ENCODE measurements at places on chromosomes 6 and 20.

DNA sequence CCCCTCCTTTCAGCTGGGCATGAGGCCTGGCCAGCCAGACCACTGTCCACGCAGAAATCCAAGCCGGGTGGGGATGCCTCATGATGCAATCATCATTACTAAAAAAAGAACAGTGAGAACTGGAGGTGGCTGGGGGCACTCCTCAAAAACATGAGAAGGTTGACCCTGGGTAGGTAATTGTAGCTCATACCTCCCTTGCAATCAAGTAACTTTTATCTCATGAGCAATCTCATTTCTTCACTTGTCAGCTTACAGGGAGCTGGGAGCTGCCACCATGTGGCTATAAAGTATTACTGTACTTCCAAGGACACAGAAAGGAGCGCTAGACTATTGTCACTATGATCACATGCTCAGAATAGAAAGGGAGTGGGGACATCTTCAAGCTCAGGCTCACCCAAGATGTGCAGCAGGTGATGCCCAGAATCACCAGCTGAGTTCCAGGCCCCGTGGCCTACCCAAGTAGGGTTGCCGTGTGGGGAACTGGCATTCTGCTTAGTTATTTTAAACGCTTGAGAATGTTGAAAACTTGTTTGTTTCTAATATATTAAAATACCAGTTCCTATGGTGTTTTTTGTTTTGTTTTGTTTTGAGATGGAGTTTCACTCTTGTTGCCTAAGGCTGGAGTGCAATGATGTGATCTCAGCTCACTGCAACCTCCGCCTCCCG is 3.0 kb upstream of the CDH26 start:
- DNase-seq = no peak

- DNase-seq = no peak
Measured at GRCh38 chr6:148874698-148875293, 128.0 kb downstream of the UST start.

DNA sequence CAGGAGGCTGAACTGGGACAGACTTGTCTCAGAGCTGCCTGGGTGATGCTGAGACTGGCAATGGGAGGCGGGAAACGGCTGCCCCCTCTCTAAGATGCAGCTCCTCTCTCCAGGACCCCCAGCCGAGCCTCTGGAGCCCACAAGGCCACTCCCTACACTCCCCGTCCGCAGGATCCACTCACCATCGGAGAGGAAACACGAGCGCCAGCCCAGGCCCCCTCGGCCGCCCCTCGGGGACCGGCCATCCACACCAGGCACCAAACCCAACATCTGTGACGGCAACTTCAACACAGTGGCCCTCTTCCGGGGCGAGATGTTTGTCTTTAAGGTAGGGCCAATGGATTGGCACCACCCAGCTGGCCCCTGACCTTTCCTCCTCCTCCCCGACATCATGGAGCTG is 10.8 kb downstream of the MMP24OS start:
- no peak for DNase-seq

GRCh38 chr20:59253325-59253724 is 47.1 kb upstream of the EDN3 start:
- no peak for DNase-seq

DNA sequence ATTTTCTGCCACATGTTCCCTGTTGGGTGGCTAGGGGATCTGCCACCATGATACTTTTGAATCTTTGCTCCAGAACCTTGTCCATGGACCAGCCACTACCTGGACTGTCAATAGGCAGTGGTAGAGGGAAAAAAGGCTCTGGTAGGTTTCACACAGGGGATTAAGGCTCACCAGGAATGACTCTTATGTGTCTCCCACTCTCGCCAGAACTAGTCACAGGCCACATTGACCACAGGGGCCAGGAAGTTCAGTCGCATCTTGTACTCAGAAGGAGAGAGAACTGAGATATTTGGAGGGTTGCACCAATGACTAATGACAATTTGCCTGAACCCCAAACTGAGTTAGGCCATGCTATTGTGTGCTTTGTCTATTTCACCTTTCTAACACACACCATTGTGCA is 23.6 kb upstream of the APCDD1L start:
- no peak for DNase-seq

- no peak for DNase-seq
Measured at GRCh38 chr20:16606468-16607070, 33.3 kb upstream of the KIF16B start.

DNA sequence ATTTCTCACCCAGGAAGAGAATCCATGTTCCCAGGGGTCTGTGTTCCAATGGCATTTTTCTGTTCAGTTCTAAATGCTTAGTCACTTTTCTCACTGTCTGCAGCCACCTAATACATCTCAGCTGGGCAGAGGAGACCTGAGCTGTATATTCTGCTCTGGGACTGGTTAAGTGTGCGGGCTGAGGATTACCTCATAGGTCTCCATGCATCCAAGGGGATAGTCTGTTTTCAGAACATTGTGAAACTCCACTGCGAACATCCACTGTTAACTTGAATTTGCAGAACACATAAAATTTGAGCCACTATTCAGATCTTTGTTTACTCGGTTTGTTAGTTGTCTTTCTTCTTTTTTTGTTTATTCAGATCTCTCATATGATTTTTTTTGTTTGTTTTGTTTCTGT is 947.1 kb downstream of the TFAP2A start:
- DNase-seq = no peak

DNA sequence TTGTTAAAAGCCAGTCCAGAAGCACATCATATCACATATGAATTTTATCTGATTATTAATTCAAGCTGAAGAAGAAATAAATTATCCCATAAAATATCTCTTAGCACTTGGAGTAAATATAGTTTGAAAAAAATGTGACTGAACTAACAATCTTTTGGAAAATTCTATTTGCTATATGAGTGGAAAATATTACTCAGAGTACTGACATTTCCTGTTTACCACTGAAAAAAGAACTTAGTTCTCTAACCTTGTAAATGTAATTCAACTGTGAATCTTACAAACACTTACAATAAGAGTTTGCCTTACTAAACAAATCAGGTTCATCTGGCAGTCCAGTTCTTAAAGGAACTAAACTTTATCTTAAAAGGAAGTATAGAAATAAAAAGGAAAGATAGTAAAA is 44.2 kb downstream of the MOXD1 start:
- DNase-seq = no peak

DNA sequence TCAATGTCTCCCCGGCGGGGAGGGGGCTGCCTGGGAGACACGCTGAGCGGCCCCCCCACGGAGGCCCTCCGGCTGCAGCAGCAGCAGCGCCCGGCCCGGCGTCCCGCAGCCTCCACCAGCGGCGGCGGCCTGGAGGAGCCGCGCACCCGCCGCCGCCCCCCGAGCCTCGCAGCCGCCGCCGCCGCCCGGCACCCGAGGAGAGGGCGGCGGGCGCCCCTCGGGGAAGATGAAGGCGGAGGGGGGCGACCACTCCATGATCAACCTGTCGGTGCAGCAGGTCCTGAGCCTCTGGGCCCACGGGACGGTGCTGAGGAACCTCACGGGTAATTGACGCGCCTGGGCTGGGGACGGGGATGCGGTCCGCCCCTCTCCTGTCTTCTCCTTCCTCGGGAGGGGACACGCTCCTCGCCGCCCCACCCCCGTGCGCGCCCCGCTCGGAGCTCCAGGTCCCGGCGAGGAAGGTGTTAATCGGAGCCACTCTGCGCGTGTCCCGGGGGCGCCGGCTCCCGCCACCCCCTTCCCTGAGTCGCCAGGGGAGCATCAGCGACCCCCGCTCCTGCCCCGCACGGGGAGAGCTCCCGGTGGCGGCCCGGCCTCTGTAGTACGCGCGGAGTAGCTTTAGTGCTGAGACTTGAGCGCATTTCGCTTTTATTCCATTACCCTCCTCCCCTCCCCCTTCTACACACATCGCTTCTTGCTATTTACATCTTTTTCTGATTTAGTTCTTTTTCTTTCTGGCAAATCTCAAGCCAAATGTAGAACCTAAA is 686 bp downstream of the TMEM170B start:
- DNase-seq = peak; percentile 29

- no peak for DNase-seq
Measured at GRCh38 chr6:56406276-56407269, 159.2 kb upstream of the COL21A1 start.

DNA sequence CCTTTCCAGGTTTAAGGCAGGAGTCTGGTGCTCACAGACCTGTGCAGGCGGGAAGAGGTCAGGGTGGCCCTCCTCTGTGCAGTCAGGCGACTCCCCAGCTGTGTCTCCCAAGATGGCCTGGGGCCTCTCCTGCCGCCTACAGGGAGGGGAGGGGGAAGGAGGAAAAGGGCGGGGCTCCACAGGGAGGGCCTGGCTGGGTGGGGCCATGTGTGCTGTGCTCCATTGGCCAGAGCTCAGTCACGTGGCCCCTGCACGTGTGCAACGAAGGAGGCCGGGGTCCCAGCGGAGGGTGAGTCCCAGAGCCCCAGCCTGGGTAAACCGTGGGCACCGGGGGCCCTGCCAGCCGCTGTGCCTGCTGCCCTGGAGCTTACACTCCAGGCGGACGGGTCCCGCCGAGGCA is 211.6 kb downstream of the ZDHHC14 start:
- no peak for DNase-seq

GRCh38 chr20:3658019-3658715 is 5.0 kb downstream of the GFRA4 start:
- DNase-seq = no peak

DNA sequence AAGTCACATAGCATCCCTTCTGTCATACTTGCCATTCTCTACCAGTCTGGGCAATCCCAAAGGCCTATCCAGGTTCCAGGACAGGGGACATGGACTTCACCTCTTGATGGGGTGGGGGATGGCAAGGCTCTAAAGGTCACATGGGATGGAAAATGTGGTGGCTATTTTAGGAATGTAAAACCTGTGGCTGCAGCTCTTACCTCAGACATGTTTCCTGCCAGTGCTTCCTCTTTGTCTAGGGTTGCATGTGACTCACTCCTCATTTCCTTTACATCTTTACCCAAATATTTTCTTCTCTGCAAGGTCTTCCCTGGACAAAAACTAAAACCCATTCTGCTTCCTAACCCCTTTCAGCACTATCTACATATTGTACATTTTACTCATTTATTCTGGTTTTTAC is 135.7 kb downstream of the BTBD3 start:
- DNase-seq = no peak

- DNase-seq = no peak
Measured at GRCh38 chr6:82958551-82958950, 107.1 kb downstream of the UBE3D start.

- no peak for DNase-seq
Measured at GRCh38 chr6:111984516-111985201, 69.2 kb upstream of the CCN6 start.

- peak; percentile 58 for DNase-seq
Measured at GRCh38 chr6:13375360-13375878, 47.1 kb upstream of the TBC1D7 start.

GRCh38 chr6:26355366-26355765 is 9.6 kb upstream of the BTN3A2 start:
- DNase-seq = no peak

DNA sequence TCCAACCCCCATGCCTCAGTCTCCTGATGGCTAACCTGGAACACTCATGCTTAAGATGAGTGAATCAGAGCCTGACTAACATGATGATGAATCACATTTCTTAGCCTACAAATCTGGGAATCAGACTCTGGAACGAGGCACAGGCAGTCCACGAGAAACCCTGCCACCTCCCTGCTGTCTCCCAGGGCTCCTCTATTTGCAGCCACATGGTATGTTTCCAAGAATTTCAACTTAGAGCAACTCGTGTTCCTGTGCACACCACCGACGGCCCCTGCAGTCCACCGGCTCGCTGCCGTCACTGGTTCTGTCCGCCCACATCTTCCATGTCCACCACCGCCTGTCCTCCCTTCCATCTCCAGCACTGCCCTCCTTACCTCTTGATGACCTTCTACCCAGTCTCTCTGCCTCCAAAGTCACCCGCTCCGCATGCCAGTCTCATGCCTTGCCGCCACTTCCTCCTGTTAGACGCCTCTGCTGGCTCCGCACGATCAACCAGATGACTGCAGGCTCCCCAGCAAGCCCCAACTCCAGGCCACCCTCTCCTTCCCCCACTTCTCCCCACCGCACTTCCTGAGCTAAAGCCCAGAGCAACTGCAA is 87.6 kb downstream of the AGPAT4 start:
- DNase-seq = no peak

GRCh38 chr6:147390909-147391536 is 117.5 kb upstream of the SAMD5 start:
- DNase-seq = no peak

DNA sequence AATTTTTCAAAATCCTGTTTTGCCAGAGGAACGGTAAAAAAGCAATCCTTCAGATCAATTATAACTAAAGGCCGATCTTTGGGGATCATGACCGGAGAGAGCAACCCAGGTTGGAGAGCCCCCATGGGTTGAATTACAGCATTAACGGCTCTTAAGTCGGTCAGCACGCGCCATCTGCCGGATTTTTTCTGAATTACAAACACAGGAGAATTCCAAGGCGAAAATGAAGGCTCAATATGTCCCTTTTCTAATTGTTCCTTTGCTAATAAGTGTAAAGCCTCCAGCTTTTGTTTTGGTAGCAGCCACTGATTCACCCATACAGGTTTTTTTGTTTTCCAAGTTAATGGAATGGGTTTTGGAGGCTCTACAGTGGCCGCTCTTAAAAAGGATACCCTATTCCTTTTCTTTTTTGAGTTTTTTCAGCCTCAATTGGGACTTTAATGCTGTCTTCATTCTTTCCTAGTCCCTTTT is 16.9 kb upstream of the PTCRA start:
- DNase-seq = peak; percentile 78

DNA sequence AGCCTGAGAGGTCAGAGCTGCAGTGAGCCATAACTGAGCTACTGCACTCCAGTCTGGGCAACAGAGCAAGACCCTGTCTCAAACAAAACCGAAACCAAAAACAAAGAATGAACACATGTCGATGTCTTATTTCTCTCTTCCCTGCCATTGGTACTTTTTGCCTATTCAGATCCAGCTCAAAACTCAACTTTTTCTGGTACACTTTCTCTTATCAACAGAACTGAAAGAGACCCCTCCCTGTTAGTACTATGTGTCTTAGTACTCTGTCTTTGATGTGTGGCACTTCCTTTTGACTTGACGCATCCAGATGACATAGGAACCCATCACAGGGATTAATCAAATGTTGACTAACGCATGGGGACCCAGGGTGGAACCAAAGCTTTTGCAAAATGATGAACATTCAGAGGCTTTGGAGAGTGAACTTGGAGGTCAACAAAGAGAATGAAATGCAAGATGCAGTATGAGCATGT is 44.8 kb downstream of the AKAP12 start:
- DNase-seq = no peak

DNA sequence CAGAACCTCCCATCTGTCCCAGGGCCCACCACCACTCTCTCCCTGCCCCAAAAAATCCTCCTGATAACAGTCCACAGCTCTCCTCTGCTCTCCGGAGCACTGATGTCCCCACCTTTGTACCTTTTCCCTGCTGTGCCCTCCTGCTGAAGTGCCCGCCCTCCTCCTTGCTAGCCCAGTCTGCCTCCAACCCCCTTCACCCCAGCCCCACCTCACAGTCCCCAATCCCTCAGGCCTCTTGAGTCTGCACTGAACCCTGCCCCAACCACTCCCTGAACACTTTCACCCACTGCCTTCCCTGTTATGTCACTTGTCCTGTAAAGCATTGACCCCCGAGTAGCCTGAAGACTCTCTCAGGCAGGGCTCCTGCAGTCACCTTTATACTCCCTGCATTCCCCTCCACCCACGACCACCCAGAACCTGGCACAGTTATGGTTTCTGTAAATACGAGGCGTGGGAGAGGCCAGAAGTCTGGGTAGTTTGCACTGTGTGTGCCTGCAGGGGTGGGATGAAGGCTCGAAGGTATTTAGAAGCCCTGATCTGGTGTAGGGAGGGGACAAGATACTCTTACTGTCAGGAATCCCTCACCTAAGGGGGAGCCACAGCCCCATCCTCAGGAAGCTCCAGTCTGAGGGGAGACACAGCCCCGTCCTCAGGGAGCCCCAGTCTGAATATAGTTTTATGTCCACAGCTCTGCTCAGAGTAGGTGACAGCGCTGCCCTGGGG is 5.4 kb downstream of the GLP1R start:
- DNase-seq = no peak

Measured in activated naive CD8-positive, alpha-beta T cell treated with anti-CD3 and anti-CD28 coated beads, Interleukin-2, amount 50 U/mL, for 24 hours (primary cell).